ENCODE measurements at places on chromosomes 4 and X. TPM values are rescaled to one million over a fixed set of nuclear protein-coding genes. Genes with fewer than 3 reads are reported as not detected.

ANXA3 gene
- 168 TPM for total RNA-seq

CXorf65 gene
- total RNA-seq = not detected

QRFPR gene
- total RNA-seq = 0.63 TPM

POU3F4 gene
- not detected for total RNA-seq

HERC5 gene
- 4.0 TPM for total RNA-seq

FOXR2 gene
- not detected for total RNA-seq

ATP1B4 gene
- total RNA-seq = not detected

PSAPL1 gene
- not detected for total RNA-seq

SLC6A14 gene
- total RNA-seq = not detected

SYP gene
- 0.31 TPM for total RNA-seq
